Stimulated activated CD8-positive, alpha-beta memory T cell treated with anti-CD3 and anti-CD28 coated beads, Interleukin-4, amount 100 ng/mL, for 24 hours (primary cell): ENCODE measurements at places on chromosomes 4 and X.

- DNase-seq = no peak
These were observed 19.3 kb upstream of the RPL34 start for GRCh38 chr4:108601106-108601505.

DNA sequence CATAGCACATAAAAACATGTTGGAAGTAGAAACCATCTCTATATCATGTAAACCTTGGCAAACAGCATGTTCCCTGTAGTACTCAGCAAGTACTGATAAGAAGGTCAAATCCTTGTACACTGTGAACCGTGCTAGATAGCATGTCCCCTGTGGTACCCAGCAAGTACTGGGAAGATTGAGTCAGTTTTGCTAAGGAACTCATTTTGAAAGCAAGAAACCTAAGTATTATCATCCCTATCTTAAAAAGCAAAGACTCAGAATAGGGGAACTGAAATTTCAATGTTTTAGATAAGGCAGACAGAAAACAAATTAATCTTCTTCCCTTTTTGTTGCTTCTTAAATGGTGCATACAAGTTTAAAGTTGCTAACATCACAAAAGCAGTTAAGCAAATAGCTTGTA, 180.2 kb downstream of the RBM46 start:
- no peak for DNase-seq

- no peak for DNase-seq
These were observed 20.5 kb downstream of the SLC25A5 start for GRCh38 chrX:119488749-119489148.

- no peak for DNase-seq
These were observed 348.8 kb upstream of the HS3ST1 start for GRCh38 chr4:11777447-11777846.

DNA sequence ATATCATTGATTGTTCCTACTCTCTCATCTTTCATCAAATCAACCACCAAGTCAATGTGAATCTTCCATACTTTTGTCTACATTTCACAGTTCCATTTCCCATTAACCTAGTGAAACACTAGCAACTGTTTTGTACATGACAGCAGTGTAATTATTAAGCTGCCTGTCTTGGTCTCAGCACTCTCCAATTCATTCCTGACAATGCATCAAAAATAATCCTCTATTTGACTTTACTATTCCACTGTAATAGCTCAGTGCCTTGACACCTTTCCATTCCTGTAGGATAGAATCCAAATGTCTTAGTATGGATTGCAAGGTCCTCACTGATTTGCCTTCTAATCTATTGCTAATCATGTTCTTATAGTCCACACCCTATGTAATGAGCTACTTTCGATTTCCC, 2405.8 kb downstream of the PCDH7 start:
- no peak for DNase-seq
